ENCODE measurements at places on chromosomes 6 and 20. TPM values are rescaled to one million over a fixed set of nuclear protein-coding genes. Genes with fewer than 3 reads are reported as not detected.

GRCh38 chr6:50698546-50698945 lies 14.8 kb upstream of the TFAP2D start:
- DNase-seq, result no peak

- DNase-seq, result no peak
Measured at GRCh38 chr6:47447722-47448121, 29.9 kb upstream of the CD2AP start.

- DNase-seq, result no peak
Measured at GRCh38 chr20:38875175-38875993, 50.8 kb upstream of the FAM83D start.

GRCh38 chr6:168115748-168116437 lies 36.9 kb upstream of the FRMD1 start:
- DNase-seq, result no peak

DNA sequence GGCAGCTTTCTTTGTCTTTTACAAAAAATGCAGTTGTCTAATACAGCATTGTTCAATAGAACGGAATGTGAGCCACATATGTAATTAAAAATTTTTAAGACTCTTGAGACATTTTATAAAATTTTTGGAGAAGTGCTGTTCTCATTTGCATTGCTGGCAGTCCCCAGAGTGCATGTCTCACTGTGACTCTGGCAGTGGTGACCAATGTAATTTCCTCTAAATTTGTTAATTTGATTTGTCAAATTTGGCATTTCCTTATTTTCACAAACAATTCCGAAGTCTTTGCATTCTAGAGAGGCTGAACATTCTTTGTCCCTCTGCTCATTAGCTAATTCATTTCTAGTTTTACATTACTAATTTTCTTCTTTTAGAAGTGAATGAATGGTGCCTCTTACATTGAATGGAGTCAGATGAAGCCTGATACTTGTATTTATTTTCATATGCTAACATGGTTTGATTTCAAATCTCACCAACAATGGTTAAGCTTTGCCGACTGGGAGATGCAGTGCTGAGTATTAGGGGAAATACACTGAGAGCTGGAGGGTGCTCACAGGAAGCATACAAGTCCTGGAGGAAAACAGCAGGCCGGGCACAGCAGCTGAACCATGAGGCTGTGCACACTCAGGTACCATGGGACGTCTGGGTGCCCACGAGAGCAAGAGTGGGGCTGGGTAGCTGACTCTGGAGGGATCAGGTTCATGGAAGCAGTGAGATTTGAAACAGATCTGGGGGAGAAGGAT lies 68.5 kb upstream of the ARMC2 start:
- DNase-seq, result no peak

- DNase-seq, result no peak
Measured at GRCh38 chr6:133613211-133613610, 275.7 kb upstream of the TCF21 start.

- DNase-seq, result no peak
Measured at GRCh38 chr20:7094438-7094997, 327.0 kb downstream of the BMP2 start.

Gene ARMC2
- total RNA-seq, result 20.7 TPM
